GM06990 (cell line): ENCODE measurements at places on chromosomes 16 and 17.

- no peak for DNase-seq
These were observed 84.4 kb downstream of the VMP1 start for GRCh38 chr17:59791603-59792457.

- DNase-seq, result no peak
These were observed 45.6 kb upstream of the NKD1 start for GRCh38 chr16:50502616-50503011.

DNA sequence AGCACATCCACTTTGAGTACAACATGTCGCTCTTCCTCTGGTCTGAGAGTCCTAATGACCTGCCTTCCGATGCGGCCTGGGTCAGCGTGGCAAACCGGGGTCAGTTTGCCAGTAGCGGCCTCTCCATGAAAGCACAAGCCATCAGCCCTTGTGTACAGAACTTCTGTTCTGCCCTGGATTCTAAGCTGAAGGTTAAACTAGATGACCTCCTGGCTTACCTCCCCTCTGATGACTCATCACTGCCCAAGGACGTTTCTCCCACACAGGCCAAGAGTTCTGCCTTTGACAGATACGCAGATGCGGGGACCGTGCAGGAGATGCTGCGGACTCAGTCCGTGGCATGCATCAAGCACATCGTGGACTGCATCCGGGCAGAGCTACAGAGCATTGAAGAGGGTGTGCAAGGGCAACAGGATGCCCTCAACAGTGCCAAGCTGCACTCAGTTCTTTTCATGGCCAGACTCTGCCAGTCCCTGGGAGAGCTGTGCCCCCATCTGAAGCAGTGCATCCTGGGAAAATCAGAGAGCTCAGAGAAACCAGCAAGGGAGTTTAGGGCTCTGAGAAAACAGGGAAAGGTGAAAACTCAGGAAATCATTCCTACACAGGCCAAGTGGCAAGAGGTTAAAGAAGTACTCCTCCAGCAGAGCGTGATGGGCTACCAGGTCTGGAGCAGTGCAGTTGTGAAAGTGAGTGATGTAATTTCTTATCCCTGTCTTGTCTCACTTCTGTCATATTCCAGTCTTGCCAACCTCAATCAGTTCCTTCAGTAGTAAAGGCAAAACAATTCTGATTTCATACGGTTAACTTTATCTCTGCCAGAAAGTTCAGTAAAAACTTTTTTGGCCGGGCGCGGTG, 8.6 kb downstream of the COG1 start:
- no peak for DNase-seq

- DNase-seq, result no peak
These were observed 13.9 kb downstream of the CYB561 start for GRCh38 chr17:63431939-63432804.

DNA sequence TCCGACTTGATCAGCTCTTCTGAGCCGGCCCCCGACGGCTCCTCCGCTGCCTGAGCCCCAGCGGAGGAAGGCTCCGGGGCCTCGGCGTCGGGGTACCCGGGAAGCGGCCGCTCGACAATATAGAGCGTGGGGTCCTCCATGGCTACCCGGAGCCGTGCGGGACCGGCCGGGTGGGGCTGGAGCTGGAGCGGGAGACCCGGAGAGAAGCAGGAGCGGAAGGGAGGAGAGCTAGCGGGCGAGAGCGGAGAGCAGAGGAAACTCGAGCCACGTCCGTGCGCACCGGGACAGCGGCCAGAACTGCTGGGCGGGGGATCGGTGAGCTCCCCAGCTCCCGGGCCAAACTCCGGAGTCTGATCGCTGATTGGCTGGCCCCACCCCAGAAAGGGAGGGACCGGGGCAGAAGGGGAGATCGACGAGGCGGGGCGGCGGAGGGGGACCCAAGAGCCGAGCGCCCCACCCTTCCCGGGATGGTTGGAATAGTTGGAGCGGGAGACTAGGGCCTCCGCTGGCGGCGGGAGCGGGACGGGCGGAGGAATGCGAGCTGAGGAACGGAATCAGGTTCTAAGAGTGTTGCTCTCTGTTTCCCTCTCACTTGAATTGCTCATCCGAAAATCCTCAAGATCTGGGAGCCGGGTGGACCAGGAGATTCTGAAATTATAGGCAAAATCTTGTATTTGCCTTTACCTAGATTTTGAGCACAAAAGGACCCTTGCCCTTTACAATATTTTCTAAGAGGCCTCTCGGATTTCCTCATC, at the start of gene CAVIN1:
Gene CAVIN1 (minus strand): TSS at position 299 of the 755 bp plus-strand sequence. CDS start 159 bp downstream, at position 140.
- DNase-seq, result no peak

DNA sequence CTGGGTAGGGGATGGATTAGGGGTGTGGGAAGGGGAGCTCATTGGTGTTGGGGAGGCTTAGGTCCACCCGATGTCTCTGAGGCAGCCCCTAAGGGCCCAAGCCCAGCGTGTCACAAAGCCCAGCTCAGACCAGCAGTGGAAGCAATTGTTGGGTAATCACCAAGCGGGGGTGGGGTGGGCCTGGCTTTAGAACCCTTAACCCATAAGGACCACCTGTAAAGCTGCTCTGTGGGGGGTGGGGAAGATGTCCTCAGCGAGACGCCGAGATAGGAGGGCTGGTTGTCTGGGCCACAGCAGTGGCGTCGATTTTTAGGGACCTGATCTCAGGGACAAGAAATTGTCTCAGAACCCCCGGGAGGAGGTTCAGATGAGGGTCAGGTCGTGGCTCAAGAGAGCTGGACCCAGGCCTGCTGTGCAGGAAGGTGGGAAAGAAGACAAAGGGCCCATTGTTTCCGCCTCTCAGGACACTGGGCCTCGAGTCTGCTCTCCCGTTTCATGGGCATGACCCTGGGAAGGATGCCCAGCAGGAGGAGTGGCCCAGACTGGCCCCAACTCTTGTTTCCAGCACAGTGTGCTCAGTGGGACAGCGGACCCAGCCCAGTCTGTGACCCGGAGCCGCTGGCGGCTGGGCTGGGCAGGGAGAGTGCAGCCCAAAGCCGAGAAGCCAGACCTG, 15.9 kb downstream of the ST6GALNAC2 start:
- no peak for DNase-seq

GRCh38 chr16:20851601-20852000, 45.3 kb downstream of the REXO5 start:
- no peak for DNase-seq
